ENCODE measurements at places on chromosomes 7 and 10.

DNA sequence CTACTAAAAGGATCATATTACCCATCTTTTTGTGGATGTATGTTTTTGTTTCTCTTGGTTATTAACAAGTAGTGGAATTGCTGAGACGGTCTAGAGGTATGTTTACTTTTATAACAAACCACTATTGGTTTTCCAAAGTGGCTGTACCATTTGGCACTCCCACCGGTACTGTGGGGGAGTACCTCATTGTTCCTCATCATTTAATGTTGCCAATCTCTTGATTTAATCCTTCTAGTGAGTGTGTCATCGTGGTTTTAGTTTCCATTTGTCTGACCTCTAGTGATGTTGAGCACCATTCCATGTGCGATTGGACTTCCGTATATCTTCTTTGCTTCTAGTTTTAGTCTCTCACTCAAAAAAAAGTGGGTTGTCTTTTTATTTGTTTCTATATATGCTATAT is 50.4 kb downstream of the RBM33 start:
- DNase-seq: peak; percentile 38

- peak; percentile 89 for DNase-seq
These were observed 133.6 kb downstream of the ZMIZ1 start for GRCh38 chr10:79202188-79203013.

GRCh38 chr7:37481154-37481553 is 32.5 kb upstream of the ELMO1 start:
- no peak for DNase-seq

GRCh38 chr10:112732277-112732921 is 217.6 kb upstream of the TCF7L2 start:
- DNase-seq: peak; percentile 10

DNA sequence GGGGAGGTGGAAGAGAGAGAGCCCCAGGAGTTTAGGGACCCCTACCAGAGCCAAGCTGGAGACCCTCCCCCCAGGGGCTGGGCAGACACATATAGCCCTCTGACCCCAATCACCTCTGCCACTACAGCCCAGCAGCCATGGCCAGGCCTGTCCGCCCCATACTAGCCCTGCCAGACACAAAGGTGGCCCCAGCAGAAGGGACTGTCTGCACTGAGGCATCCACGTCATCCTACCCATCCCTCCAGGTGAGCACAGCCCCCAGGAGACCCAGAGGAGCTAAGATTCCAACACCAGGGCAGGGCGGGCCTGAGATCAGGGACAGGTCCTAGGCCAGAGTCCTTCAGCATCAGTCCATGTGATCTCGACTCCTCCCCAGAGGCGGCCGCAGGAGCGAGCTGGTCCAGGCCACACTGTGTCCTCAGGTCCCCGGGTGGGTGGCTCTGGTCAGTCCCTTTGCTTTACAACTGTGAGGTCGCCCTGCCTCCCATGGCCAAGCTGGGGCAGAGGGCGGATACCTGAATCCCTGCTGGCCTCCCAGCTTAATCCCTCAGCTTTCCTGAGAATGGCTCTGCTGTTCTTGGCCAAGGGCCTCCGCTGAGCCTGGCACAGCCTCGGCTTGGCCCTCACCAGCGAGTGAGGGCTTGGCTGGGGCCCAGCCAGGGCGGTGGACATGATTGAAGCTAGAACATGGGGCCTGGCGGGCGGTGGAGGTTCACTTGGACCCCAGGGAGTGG is 14.3 kb upstream of the ELN start:
- no peak for DNase-seq

GRCh38 chr7:1562116-1562515 is 6.1 kb upstream of the TMEM184A start:
- DNase-seq: no peak

DNA sequence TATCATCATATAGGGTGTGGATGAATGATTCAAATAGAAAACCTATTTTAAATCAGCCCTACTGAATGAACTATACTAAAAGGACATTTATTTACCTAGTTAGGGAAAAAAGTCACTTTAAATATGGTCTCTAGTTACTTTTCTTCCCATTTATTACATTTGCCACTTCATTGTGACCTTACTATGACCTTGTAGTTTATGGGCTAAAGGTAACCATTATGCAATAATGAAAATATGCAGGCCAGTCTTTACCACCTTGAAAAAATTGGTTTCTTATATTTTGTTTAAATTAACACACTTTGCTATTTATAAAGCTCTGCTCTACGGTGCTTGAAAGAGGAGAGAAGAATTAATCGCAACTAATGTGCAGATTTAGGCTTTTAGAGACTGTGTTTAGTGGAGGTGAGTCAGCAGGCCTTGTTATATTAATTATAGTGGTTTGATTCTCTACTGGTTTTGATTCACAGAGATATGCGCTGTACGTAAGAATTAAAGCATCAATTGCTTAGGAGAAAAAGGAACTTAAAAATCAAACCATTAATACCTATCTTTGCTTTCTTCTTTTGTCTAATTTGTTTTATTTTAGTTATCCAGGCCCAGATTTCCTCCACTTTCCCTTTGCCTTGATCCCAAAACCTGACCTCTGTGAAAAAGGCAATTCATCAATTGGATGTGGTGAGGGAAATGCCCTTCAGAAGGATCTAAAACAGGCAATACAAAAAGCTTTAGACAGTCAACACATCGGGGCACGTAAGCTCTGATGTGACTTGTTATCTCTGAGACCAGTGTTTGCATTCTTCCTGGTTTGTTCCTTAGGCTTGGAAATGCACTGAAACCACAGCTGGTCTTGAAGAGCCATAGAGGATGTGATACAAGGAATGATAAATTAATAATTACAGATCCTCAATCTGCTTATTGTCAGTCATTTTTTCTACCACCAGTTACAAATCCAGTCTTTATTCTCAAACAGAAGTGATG is 141.2 kb upstream of the HDAC9 start:
- DNase-seq: no peak

DNA sequence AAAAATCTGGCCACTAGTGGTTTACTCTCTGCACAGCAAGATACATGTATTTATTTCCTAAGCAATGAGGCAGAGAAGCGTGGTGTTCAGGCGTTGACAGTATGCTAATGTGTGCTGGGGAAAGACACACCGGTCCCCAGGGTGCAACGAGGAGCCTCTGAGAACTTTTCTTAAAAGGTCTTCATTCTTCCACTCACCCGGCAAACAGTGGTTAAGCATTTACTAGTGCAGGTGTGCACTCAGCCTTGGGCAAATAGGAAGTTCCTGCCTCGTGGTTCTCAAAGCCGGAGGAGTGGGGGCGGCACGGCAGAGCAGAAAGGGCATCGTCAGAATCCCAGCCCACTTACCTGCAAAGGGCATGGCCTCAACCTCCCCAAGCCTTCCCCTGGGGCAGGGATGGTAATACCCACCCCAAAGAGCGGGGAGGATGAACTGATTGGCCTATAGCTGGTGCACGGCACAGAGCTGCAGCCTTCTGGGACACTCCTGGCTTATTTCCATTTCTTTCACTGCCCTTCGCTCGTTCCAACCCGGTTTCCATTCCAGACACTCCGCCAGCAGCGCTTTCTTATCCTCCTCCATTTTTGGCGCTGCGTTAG is 184.3 kb upstream of the CTBP2 start:
- DNase-seq: peak; percentile 8

DNA sequence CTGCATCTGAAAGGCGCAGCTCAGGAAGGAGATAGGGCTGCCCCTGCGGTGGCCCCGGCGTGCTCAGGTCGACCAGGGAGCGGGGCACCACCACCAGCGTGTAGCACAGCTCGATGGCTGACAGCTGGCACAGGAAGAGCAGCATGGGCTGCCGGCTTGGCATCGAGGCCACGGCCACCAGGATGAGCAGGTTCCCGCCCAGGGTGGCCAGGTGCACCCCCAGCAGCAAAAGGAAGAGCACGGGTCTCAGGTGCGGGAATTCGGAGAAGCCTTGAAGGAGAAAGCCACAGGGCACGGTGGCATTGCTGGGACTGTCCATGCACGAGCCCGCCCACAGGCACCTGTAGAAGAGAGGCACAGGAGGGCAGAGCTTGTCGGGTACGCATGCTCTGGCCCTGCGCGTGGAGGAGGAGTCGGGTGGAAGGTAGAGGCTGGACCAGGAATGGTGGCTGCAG is 33.9 kb downstream of the TAS2R41 start:
- no peak for DNase-seq

GRCh38 chr10:122504610-122504950 is 43.2 kb downstream of the HTRA1 start:
- DNase-seq: peak; percentile 82

- no peak for DNase-seq
These were observed 24.6 kb downstream of the AGK start for GRCh38 chr7:141575654-141576448.

DNA sequence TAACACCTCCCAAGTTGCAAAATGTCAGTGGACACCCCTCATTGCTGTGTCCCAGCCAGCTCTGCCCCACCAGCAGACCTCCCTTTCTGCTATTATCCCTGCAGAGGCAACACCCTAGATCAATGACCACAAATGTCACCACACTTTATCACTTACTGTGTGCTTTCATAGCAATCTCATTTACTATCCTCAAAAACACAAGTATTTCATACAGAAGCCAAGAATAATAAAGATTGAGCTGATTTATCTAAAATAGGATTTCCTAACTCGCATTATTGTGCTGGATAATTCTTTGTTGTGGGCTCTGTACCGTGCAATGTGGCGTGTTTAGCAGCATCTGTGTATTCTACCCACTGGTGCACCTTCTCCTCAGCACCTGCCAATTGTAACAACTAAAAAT is 13.2 kb upstream of the ABCB5 start:
- DNase-seq: no peak

- no peak for DNase-seq
These were observed 5.7 kb downstream of the NRF1 start for GRCh38 chr7:129617178-129617577.

DNA sequence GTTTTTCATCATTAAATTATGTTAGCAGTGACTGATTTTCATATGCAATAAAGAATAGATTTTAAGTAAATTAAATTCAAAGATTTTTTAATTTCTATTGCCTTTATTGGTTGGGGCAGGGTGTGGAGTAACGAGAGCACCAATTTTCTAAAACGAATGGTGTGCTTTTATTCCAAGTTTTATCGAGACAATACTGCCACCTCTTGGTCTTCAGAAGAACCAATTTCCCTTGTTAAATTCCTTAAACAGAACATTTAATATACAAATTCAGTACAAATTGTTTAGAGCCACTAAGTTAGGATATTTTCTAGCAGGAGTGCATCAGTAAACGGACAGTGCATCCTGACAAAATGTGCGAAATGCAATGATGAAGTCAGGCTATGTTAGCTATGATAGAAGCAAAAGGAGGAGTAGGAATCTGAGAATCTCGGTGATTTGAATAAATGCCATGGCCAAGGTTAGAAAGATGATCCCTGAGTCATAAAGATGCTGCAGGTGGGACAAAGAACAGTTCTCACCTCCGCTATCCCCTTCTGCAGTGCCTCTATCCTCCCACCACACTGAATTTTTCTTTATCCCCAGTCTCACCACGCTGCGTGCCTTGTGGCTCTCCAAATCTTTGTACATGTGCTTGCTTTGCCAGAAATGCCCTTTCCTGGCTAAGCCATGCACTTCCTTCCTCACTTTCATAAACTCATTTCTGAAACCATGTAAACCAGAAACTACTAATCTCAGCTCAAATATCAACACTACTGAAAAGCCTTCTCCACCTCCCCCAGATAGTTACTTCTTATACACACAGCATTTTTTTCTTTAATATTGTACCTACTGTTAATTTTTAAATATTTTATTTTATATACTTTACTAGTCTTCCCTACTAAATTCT is 31.9 kb upstream of the AGBL3 start:
- peak; percentile 50 for DNase-seq

- DNase-seq: peak; percentile 47
These were observed 88.9 kb upstream of the ODAD2 start for GRCh38 chr10:28087661-28088351.

- peak; percentile 77 for DNase-seq
These were observed 24.0 kb upstream of the PAPSS2 start for GRCh38 chr10:87635498-87636312.

DNA sequence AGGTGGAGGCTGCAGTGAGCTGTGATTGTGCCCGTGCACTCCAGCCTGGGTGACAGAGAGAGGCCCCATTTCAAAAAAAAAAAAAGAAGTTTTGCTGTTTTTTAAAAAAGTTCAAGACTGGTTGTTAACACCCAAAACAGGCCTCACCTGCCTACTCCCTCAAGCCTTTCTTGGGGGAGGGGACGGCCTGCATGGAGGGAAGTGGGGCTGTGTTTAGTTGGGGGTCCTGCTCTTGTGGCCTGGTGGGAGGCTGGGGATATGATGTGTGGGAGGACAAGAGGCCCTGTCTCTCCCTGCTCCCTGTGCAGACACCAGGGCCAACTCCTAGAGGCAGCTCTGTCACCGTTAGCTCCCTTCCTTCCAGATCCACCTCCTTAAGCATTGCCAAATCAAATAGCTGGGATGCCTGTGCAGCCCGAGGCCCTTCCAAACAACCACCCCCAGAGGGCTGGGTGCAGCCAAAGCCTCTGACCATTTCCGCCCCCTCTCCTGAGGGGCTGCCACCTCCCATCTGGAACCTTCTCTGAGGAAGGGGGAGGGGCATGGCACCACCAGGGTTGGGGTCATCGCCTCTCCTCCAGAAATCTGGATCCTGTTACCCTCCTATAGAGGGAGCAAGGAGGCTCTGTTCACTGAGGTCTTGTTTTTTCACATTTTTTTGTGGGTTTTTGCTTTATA is 32.9 kb upstream of the ANKRD2 start:
- DNase-seq: peak; percentile 20

DNA sequence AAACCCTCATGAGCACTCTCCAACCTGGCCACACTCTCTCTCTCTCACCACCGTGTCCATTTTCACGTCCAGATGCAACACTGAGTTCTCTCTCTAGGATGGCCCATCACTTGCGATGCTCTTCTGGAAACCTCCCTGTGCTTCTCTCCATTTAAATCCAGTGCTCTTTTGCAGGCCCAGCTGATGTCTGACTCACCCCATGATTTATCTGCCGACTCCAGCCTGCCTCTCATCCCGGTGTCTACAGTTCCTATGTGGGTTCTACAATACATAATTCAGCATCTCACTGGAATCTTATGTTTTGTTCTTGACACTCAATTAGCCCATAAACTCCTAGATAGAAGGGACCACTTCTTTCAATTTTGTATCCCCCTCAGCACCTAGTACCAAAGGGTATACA is 5.0 kb downstream of the TPK1 start:
- no peak for DNase-seq

DNA sequence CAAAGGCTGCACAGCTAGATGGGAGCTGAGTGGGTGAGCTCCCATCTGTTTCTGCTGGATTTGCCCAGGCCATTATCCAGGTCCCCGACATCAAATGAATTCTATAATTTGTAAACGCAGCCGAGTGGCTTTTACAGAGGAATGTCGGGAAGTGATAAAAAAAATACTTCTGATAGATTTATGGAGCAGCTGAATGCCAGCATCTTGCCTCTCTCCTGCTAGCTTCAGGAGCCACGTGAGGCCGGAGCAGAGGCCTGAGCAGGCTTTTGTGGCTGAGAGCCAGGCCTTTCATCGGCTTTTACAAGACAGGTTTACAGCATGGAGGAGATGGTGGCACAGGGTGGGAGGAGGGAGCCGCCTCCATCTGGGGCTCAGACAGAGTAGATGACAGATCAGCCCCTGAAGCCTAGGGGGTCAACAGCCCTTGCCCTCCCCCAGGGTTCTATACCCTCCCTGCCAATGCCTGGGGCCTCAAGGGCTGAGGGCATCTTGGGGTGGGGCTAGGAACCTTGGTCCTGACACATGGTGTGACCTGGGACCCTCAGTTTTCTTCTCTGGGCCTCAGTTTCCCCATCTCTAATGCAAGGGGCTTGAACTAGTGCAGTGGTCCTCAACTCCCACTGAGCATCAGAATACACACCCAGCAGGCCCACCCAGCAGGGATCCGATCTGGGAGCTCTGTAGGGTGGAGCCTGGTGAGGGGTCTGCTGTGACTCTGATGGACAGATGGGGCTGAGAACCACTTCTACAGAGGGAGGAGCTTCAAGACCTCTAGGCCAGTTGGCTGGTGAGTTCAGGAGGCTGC is 44.2 kb upstream of the PCBD1 start:
- DNase-seq: no peak

- DNase-seq: peak; percentile 82
These were observed 58.4 kb downstream of the MAPK8 start for GRCh38 chr10:48364659-48365405.

Measured in PC-3 (cell line).